ENCODE measurements at places on chromosomes 3 and 15.
A peak's percentile ranks its signal among the peaks of the same experiment; 100 is the strongest.

DNA sequence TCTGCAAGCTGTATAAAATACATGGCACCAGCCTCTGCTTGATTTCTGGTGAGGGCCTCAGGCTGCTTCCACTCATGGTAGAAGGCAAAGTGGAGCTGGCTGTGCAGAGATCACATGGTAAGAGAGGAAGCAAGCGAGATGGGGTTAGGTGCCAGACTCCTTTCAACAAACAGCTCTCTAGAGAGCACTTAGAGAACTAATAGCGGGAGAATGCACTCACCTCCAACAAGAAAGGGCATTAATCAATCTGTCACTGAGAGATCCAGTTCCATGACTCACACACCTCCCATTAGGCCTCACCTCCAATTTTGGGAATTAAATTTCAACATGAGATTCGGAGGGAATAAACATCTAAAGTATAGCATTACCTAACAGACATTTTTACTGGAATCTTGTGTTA is 644.1 kb upstream of the ARRDC4 start:
- no peak for DNase-seq

GRCh38 chr3:66322436-66322835 is 101.6 kb downstream of the SLC25A26 start:
- DNase-seq = no peak

GRCh38 chr15:35490511-35490910 is 55.5 kb downstream of the DPH6 start:
- DNase-seq = no peak

DNA sequence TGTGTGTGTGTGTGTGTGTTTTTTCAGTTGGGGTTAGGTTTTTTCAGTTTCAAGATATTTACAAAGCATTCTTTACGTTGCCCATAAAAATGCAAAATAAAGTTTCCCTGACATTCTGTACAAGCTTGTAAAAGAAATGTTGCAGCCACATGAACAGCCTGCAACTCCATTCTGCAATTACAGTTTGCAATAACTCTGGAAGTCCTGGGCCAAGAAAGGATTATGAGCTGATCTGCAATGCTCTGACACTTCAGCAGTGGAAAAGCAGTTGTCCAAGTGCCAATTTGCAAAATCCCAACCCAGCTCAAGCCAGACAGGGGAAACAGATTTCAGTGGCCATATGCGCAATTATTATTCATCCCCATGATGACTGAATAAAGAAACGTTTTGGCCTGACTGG is 322.1 kb downstream of the MEX3B start:
- no peak for DNase-seq

DNA sequence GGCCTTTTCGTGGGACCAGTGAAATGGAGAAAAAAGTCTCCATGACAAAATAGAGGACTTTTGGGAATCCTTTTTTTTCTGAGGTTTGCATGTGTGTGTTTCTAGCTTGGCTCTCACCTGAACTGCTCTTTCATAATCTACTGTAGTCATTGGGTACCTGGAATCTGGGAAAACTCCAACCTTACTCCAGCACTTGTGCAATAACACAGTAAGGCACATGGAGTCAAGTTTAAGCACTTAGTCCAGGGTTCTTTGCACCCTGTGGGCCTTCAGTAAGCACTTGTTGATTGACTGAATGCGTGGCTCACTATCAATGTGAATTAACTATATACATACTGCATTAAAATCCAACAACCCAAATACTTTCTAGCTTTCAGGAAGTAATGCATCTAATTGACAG is 299.5 kb downstream of the ZBTB20 start:
- no peak for DNase-seq

- no peak for DNase-seq
Measured at GRCh38 chr3:159831466-159831865, 157.2 kb upstream of the IL12A start.

- DNase-seq = no peak
Measured at GRCh38 chr3:194383276-194383940, 13.9 kb upstream of the LRRC15 start.

- DNase-seq = peak; percentile 73
Measured at GRCh38 chr3:53495146-53495519, 722 bp downstream of the CACNA1D start.

GRCh38 chr3:188452158-188452772 is 298.3 kb downstream of the LPP start:
- no peak for DNase-seq

DNA sequence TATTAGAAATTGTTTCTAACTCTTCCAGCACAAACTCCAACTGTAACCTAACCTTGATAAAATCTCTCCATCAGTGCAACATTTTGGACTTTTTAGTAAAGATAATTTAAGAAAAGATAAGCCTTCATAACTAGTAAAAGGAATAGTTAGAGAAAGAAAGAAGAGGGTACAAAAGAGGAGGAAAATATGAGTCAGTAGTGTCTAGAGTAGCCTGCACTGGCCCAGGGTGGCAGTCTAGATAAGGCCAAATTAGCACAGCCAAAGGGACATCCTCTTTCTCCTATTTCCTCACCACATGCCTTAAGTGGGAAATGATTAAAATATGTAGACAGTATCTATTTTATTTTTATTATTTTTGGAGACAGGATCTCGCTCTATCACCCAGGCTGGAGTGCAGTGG is 3.7 kb downstream of the PROS1 start:
- DNase-seq = no peak

DNA sequence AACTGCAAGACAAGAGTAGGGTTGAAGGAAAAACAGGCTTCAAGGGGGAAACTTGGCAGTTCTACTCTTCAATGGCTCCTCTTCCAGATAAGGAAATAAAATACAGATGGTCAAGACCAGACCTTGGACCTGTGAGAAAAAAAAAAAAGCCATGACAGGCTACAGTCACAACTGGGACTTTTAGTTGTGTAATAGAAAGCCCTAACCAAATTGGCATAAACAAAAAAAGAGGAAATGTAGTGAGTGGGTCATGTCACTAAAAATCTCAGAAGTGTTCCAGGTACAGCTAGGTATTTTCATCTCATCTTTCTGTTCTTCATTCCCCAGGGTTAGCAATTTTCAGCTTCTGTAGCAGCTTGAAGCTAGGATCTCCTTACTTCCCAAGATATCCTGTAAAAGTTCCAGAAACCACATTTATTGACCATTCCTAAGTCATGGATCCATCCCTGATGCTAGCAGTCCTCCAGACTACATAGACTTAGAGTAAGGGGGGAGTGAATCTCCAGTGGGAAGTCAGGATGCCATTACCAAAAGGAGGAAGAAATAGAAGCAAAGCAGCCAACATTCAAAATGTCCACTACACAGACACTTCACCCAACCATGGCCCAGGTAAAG is 61.0 kb upstream of the CSTA start:
- DNase-seq = no peak

GRCh38 chr3:149021830-149022229 is 30.5 kb downstream of the GYG1 start:
- no peak for DNase-seq

GRCh38 chr3:112995800-112996199 is 5.0 kb downstream of the GTPBP8 start:
- DNase-seq = no peak

DNA sequence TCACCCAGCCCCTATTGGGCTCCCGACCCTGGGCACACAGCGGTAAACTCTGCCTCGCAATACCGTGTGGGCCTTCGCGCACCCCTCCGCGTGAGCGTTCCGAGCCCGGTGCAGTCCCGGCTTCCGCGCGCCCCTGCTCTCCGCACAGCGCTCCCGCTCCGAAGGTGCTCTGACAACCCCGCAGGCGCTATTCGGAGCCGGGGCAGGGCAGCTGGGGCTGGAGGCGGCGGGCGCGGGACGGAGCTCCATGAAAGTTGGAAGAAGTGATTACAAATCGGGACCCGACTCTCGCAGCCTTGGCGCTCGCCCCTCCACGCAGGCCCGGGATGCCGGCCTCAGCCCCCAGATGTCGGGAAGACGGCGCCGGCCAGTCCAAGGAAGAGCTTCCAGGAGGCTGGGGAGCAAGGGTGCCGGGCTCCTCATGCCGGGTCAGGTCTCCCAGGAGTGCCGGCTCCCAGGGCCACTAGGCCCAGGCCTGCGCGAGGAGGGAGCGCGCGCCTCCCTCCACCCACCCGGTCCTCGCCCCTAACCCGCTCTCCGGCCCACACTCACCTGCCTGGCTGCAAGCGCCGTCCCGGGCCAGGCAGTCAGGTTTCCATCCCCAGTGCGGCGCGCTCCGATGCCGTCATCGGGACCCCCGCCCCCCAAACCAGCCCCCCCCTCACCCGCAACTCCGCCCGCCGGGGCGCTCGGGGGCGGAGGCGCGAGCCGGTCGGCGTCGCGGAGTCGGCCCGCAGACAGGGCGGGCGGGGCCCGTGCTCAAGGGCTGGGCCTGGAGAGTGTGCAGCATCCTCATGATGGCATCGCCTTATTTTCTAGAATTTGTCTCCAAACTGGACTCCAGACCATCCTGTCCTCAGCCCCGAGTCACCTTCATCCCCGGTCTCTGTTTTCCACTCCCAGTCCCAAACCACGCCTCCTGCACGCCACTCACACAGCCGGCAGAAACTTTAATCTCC is at the start of gene KIF7:
Gene KIF7, minus strand, starts transcription at position 621 of the 959 bp plus-strand sequence. CDS start 2,537 bp downstream, outside the sequence.
- peak; percentile 98 for DNase-seq

GRCh38 chr3:65761446-65762234 is 277.1 kb downstream of the MAGI1 start:
- no peak for DNase-seq

DNA sequence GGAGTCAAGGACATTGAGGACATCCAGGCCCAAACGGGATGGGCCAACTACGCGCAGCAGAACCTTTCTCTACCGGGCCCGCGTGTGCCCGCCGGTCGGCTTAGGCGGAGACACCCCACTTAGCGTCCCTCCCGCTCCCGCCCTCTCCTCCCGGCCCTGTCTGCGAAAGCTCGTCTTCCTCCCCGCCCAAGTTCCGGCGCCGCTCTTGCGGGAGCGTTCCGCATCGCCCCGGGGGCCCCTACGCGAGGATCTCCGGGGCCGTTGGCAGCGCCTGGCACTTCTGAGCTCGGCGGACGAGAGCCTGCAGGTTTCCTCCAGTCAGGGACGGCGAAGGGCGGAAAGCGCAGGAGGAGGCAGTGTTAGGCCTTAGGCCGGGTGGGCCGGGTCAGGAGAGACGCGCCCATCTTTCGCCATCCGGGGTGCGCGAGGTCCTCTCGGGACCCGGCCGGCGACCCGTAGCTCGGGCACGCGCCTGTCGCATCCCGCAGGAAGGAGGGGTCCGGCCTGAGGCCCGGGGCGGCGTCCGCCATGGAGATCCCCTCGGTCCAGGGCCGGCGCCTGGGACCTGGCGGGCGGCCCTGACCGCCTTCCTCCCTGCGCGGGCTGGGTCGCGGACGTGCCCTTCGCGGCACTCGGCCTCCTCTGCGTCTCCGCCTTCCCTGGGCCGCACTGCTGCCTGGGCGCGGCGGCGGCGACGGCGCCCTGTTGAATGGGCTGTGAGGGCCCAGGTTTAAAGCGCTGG is at the start of gene FEM1B:
Gene FEM1B, plus strand, starts transcription at position 143 of the 742 bp plus-strand sequence. CDS start 673 bp downstream, outside the sequence.
- DNase-seq = peak; percentile 93

DNA sequence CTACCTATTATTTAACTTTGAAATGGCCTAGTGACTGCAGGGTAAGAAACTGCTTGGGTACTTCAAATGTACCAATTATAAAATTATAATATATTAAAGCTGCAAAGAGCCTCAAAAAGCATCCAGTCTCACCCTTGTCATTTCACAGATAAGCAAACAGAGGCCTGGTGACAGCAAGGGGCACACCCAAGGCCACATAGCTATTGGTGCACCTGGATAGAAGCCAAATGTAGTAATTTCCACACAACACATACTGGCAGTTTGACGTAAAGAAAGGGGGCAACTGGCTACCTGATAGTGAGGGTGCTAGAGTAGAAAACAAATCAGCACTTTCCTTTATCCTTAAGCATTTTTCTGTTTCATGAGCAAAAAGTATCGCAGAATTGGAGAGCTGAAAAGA is 51.1 kb downstream of the IFT57 start:
- DNase-seq = no peak

DNA sequence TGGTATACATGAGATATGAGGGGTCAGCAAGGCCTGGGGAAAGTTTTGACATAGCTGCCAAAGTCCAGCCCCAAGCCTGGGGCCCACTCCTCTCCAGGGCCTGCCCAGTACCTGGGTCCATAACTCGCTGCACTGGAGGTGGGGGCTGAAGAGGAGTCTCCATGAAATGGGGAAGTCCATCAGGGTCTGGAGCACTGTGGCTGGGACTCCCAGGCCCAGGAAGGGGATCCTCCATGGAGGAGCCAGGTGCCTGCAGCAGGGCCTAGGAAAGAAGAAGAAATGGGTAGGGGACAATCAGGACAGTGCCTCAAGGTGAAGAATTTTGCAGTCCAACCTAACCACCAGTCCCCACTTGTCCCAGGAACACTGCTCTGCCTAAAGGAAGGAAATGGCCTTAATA is 8.2 kb downstream of the GORASP1 start:
- DNase-seq = no peak

DNA sequence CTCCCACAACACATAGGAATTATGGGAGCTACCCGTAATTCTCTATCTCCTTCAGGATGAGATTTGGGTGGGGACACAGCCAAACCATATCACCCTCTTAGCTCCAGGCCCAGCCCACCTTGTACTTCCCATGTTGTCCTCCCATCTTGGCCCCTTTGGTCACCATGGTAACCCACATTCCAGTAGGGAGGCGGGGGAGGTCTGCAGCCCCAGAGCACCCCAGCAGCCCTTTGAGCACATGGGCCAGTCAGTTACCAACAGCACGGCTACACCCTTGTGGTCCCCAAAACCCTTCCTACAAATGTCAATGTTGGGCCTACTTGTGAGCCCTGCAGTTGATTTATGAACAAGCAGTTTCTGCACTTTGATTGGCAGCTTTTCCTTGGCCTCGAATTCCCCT is 84.5 kb downstream of the LRRK1 start:
- DNase-seq = no peak

DNA sequence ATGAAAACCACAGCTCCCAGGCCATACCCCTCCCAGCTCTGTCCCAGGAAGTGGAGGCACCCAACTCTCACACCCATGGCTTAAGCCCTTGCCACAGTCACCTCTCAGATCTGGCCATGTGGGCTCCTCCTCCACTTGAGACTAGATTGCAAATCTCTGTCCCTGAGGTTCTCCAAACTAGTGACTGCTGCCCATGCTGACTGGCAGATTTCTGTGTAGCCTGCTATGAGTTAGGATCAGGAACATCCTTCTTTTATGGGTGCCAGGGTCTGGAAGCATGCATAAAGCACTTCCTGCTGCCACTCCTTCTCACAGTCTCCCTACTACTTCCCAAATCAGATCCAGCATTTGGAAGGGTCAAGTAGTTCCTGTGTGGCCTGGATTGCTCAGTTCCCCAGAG is 59.6 kb upstream of the GOLIM4 start:
- no peak for DNase-seq

DNA sequence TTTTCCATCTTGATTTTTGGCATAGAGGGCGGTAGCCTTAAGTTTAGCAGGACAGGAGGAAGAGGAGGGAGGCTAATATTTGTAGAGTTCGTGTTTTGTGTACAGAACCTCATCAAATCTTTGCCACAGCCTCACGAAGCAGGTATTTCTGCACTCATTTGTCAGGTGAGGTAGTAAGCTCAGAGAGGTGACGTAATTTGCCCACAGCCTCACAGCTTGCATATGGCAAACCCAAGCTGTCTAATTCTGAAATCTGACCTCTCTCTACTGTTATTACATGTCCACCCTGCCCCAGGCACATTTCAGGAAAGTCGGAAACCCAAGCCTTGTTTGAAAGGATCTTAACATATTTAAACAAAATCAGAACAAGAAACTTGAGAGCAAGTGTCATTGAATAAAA is 91.1 kb upstream of the TPM1 start:
- no peak for DNase-seq

GRCh38 chr15:69595009-69595791 is 142.6 kb downstream of the RPLP1 start:
- DNase-seq = no peak

Measured in SK-N-SH (cell line).